Fibroblast of villous mesenchyme (primary cell): ENCODE measurements at places on chromosomes 1 and 21.

- DNase-seq = no peak
Measured at GRCh38 chr1:232593717-232594502, 36.0 kb downstream of the SIPA1L2 start.

DNA sequence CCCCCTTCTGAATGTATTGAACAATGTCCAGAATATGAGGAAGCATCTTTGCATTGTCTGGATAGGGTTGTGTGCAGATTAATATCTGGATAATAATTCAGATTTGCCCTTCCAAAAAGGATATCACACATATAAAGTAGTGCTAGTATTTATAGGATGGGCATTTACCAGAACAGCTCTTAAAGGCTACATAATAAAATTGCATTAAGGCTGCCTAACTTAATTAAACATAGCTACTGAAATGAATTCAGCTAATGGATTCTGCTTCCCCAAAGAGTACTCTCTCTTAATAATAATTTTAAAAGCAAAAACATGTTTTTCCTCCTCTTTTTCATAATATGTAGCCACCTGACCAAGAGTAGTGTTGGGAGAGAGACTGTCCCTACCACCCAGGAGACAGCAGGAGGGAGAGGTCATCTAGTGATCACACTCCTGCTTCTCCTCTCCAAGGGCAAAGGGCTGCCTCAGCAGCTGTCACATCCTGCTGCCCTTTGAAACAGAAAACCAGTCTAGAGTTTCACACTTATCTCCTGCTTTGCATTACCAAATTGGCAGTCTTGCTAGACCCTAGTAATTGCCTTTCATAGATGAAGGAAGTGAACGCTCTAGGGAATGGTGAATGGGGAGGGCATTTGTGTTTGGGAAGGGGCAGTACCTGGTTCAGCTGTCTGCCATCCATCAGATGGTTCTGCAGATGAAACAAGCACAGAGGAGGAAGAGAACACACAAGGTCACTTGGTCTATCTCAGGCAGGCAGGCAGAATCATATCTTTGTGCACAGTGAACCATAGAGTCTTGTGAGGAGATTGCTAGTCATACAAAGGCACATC lies 29.3 kb upstream of the DDAH1 start:
- DNase-seq = no peak

GRCh38 chr1:208160259-208160819 lies 83.8 kb downstream of the PLXNA2 start:
- no peak for DNase-seq

GRCh38 chr21:41943851-41944250 lies 10.0 kb downstream of the C2CD2 start:
- no peak for DNase-seq

- no peak for DNase-seq
Measured at GRCh38 chr1:51555866-51556619, 37.0 kb upstream of the EPS15 start.

DNA sequence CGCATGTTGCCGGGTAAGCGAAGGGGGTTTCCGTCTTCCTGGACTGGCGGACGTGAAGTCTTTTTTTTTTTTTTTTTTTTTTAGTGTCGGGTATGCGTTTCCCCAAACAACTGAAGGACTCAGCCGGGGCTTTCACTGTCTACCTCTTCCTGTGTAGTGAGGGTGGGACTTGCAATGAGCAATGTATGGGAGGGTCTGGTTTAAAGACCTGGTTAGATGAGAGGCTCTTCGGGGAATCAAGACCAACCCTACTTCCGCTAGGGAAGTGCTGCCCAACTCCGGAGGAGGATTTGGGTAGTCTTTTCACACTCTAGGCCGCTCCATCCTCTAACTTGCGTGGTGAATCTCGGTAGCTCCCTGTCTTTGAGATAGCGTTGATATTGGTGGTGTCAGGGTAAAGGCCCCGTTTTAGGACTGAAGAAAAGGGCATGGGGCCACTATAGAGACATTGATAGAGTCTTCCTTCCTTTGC lies 754 bp downstream of the PRRC2C start:
- peak; percentile 84 for DNase-seq

DNA sequence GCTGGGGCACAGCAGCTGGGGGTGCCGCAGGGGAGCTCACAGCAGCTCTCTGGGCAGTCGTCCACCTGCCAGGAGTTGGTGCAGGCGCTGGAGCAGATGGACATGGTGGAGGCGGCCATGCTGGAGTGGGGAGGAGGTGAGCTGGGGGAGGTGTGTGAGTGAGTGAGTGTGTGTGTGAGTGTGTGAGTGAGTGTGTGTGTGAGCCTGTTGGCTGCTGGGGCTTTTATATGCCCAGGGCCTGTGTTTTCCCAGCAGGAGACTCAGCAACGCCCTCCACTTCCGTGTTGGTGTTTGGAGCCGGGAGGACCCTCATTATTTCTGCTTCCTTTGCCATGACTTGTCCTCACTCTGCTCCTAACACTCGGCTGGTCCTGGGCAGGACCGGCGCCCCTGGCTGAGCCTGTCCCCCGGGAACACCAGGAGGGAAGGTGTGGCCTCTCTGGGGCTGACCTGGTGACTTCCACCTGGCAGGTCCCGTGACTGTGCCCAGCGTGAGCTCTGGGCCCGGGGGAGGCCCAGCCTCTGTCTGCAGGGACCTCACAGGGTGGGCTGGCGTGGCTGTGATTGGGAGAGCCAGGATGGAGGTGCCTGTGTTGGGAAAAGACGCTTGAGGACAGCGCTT lies at the start of gene KRTAP10-2:
TSS of gene KRTAP10-2 (minus strand) at position 166 of the 622 bp plus-strand sequence. CDS start at position 119, 47 bp downstream.
- no peak for DNase-seq

DNA sequence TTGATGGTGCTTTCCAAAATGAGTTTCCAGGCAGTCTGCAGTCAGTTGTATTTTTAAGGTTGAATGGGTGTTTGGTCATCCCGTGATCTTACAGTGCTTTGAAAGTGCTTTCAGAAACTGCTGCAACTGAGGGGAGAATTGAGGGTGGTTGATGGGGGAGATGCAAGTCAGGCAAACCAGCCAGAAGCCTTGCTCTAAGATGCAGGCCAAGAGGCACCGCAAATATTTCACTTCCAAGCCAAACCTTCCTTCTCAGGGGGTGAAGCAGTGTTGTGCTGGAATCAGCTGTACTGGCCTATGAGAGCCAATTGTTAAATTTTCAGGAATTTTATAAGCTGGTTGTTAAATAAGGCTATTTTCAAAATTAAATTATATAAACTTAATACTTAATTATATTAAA lies 151.6 kb downstream of the KCNJ6 start:
- no peak for DNase-seq

- no peak for DNase-seq
Measured at GRCh38 chr21:29022166-29022565, 2.3 kb upstream of the USP16 start.

GRCh38 chr1:45815667-45816458 lies 12.5 kb downstream of the MAST2 start:
- DNase-seq = no peak

DNA sequence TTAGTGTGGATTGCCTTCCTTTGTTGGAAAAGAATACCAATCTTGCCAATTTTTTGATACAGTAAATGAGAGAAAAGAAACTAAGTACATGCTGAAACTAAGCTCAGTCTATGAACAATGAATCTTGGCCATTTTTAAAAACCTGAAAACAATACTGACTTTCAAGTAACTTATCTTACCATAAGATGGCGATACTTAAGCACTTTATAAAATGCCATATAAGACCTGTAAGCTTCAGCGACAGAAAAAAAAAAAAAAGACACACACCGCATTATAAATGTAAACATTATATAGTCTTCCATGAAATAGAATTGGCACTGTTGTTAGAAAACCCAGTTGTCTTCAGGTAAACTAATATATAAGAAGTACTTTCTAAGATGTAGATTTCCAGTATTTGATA lies 3.0 kb downstream of the OLFM3 start:
- no peak for DNase-seq

GRCh38 chr1:155932487-155932886 lies 1.7 kb downstream of the KHDC4 start:
- no peak for DNase-seq

DNA sequence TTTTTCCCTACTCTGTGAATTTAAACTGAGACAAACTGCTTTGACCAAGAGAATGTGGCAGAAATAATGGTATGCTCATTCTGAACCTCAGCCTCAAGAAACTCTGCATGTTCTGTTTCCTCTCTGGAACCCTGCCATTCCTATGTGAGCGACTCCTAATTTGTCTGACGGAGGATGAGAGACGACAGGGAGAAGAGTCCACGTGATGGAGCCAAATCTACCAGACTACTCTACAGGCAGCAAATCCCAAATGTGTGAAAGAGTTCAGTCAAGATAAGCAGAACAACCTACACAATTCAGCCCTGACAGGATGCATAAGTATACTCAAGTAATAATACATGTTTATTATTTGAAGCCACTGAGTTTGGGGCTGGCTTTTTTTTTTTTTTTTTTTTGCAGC lies 153.5 kb downstream of the DPYD start:
- no peak for DNase-seq

DNA sequence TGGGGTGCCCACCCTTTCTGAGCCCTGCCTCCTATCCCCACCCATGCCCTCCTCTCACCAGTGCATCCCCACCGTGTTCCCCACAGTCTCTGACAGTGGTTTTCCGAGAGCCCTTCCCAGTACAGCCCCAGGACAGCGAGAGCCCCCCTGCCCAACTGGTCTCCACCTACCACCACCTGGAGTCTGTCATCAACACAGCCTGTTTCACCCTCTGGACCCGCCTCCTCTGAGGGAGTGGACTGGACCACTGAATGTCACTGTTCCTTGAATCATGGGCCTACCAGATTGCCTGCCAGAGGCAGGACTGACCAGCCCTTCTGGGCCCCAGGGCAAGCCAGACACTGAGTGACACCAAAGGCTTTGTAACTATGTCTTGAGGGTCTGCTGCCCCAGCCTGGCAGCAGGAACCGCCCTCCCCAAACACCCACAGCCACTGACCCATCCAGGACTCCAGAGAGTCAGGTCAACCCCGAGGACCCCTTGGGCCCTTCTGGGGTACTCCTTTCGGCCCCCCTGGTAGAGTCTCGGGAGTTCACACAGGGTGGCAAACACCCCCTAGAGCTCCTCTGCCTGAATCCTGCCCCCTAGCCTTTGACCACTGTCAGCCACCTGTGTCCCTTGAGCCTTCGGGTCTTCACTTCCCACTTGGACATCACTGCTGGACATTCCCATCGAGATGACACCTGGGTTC lies 3.3 kb downstream of the HYI start:
- no peak for DNase-seq

DNA sequence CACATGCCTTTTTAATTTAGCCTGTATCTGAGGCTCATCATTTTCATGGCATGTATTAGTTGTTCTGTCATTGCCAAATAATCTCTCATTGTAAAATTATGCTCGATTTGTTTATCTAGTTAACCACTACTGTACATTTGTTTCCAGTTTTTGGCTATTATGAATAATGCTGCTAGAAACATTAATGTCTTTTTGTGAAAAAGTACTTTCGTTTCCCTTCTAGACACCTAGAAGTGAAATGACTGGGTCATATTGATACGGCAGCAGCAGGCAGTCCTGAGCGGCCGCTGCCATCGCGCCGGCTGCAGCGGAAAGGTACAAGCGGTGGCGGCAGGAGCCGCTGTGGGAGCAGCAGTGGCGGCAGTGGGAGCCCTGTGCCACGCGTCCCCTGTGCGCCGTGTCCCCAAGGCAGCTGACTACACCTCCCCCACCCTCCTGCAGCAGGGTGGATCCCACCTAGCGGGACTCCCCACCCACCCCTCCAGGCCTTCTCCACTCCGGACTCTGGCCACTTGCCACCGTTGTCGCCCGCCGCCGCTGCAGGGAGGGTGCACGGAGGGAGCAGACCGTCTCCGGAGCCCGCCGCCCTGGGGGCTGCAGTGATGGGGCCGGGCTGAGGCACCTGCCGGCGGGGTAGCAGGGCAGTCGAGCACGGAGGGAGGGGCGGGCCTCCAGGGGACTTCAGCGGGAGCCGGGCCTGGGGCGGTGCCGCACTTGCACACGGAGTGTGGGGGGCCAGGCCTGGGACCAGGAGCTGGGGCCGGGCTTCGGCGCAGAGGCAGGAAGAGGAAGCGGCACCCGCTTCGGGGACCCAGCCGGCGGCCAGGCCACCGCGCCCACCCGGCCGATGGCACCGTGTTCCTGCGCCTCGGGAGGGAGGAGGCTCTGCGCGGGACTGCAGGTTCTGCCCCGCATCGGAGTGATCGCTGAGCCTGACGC lies 66.8 kb upstream of the RGS7 start:
- DNase-seq = peak; percentile 12

GRCh38 chr21:44286716-44287632 lies 1.3 kb downstream of the AIRE start:
- DNase-seq = no peak

GRCh38 chr1:45867697-45868348 lies 64.4 kb downstream of the MAST2 start:
- DNase-seq = no peak

DNA sequence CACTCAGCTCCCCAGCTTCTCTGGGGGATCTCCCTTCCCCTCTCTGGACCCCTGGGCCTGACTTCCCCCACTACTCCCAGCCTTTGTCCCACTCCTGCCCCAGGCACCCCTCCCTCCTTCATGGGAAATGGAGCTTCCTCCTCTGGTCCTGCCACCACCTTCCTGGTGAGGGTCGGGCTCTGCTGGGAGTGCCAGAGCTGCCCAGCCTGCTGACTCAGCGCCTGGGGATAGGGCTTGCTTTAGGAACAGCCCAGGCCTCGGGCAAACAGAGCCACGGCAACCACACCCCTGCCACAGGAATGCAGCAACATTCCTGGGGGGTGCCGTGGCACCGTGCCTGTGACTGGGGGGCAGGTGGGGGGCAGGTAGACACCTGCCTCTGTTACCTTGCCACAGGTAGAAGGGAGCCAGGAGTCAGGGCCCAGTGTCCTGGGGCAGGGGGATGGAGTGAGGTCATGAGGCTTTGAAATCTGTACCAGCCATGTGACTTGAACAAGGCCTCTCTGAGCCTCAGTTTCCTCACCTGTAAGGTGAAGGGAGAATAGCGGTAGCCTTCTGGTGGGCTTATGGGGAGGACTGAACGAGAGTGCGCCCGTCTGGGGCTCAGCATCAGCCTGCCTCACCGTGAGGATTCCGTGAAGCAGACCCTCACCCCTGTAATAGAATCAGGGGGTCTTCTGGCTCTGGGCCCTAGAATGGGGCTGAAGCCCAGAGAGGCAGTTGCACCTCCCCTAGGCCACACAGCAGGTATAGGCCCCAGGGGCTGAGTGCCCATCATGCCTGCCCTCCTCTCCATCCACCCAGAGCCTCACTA lies 17.8 kb upstream of the EPHA2 start:
- DNase-seq = peak; percentile 81

DNA sequence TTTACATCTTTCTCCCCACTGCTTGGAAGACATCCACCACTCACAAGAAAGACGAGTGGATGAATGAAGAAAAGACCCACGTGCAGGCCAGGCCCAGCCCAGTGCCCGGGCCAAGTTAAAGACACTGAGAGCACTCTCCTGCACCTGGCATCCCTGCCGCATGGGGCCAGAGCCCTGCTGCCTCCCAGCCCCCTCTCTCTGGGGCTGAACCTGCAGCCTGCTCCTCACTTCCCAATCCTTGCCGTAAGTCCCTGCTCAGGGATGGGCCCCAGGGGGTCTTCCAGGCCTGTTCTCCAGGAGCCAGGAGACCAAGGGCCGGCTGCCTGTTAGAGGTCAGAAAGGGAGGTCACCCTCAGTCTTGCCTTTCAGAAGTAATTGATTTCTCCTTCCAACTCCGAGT lies 168.5 kb upstream of the ZC3H12A start:
- DNase-seq = no peak

GRCh38 chr1:96510391-96510790 lies 211.2 kb upstream of the PTBP2 start:
- no peak for DNase-seq

- DNase-seq = no peak
Measured at GRCh38 chr1:52056937-52057231, 789 bp downstream of the BTF3L4 start.
